ENCODE measurements at places on chromosomes 3 and 15. TPM values are rescaled to one million over a fixed set of nuclear protein-coding genes. Genes with fewer than 3 reads are reported as not detected.

DNA sequence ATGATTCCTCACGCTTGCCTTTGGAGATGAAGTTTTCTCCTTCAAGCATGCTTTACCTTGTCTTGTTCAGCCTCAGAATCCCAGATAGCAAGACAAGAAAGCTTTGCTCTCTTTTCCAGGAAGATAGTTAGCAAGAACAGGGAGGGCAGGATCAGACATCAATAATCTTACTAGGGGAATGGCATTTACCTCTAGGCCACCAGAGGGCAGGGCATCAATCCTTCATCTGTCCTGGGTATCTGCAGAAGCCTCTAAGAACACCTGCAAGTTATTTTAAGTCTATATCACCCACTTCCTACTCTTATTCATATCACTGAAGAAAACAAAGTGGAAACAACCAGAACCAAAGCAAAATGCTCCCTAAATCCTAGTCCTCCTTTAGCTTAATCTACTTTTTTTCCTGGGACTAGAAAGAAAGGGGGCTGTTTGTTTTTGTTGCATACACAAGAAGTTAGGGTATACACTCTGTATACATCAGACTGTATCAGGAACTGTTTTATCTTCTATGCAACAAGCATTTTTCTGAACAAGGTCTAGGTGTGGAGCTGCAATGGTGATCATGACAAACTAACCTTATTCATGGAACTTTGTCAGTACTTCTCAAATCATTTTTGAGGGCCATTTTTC, 862.5 kb downstream of the CADM2 start:
- H3K4me1 ChIP-seq = no peaks in the 10 kb centered on the region
- H3K27ac ChIP-seq = no peak overlapping the region
- H3K27me3 ChIP-seq = no peaks in the 10 kb centered on the region
- no peak overlapping the region for H3K4me3 ChIP-seq

Gene LTF
- not detected for polyA plus RNA-seq

GRCh38 chr3:55173504-55173903, 245.6 kb upstream of the LRTM1 start:
- no peak overlapping the region for H3K27ac ChIP-seq
- DNase-seq = no peak

Gene SERPINI2
- not detected for polyA plus RNA-seq

GRCh38 chr15:34160735-34161134, 49.2 kb downstream of the KATNBL1 start:
- H3K27ac ChIP-seq = no peak overlapping the region
- no peak overlapping the region for H3K4me3 ChIP-seq
- H3K4me1 ChIP-seq = no peaks in the 10 kb centered on the region

Gene GNAT1
- not detected for polyA plus RNA-seq

Gene DTX3L
- polyA plus RNA-seq = 15.1 TPM

Gene COL6A5
- not detected for polyA plus RNA-seq

- DNase-seq = no peak
- H3K4me1 ChIP-seq = peaks cover 16% of the 10 kb centered on the region
- no peak overlapping the region for H3K4me3 ChIP-seq
- H3K27ac ChIP-seq = no peak overlapping the region
- H3K27me3 ChIP-seq = peaks cover 1% of the 10 kb centered on the region
These were observed 4.0 kb downstream of the CCDC9B start for GRCh38 chr15:40336744-40337122.

GRCh38 chr3:53303549-53303948, 43.8 kb downstream of the DCP1A start:
- no peak overlapping the region for H3K27ac ChIP-seq
- no peak overlapping the region for H3K4me3 ChIP-seq
- DNase-seq = no peak
- H3K4me1 ChIP-seq = peaks cover 2% of the 10 kb centered on the region

- no peak for DNase-seq
- H3K36me3 ChIP-seq = no peaks in the 10 kb centered on the region
- H3K27ac ChIP-seq = no peak overlapping the region
- peak overlapping the region; percentile 79 for H3K4me3 ChIP-seq
These were observed 995 bp downstream of the ADAMTS17 start for GRCh38 chr15:100340721-100341238.

Gene CD86
- 1.1 TPM for polyA plus RNA-seq

Gene SEMA3G
- not detected for polyA plus RNA-seq

Gene RMDN3
- 110 TPM for polyA plus RNA-seq

DNA sequence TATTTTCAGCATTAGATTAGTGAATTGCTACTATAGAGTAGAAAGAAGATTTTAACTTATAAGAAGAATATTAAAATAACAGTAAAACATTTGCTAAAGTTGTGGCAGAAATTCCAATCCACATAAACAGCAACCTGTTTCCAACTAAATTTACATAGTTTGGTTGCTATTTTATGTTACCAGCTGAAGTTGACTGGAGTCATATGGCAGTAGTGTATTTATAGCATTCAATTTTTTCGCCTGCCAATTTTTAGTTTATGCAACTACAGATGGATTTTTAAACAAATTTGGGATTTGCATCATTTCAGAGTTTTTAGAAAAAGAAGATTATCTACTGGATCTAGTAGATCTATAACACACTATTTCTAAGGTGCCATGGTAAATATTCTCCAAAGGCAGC, 332.5 kb upstream of the BCHE start:
- no peak overlapping the region for H3K27ac ChIP-seq
- no peaks in the 10 kb centered on the region for H3K36me3 ChIP-seq
- no peaks in the 10 kb centered on the region for H3K4me1 ChIP-seq
- peaks cover 1% of the 10 kb centered on the region for H3K27me3 ChIP-seq

GRCh38 chr3:149377408-149378364, at the start of gene TM4SF1:
TSS of gene TM4SF1 (minus strand) at chr3:149377649. CDS start at chr3:149377547, 102 bp downstream.
- H3K36me3 ChIP-seq = no peaks in the 10 kb centered on the region
- H3K27me3 ChIP-seq = no peaks in the 10 kb centered on the region
- no peak within 1 kb of the TSS for H3K27ac ChIP-seq
- peak within 1 kb of the TSS; percentile 31 for H3K4me3 ChIP-seq
- no peak for DNase-seq

Gene MESP1
- 1.8 TPM for polyA plus RNA-seq

Gene GOLGA8J
- polyA plus RNA-seq = 0.17 TPM

Gene KNL1
- not detected for polyA plus RNA-seq

Gene NEIL1
- 22.4 TPM for polyA plus RNA-seq

Gene SLC9A9
- 21.3 TPM for polyA plus RNA-seq

GRCh38 chr3:161644891-161645635, 148.5 kb downstream of the OTOL1 start:
- H3K27ac ChIP-seq = no peak overlapping the region
- H3K36me3 ChIP-seq = no peaks in the 10 kb centered on the region
- H3K27me3 ChIP-seq = no peaks in the 10 kb centered on the region
- no peaks in the 10 kb centered on the region for H3K4me1 ChIP-seq
- no peak overlapping the region for H3K4me3 ChIP-seq
- DNase-seq = no peak

GRCh38 chr3:181716966-181717365, 5.2 kb downstream of the SOX2 start:
- H3K27me3 ChIP-seq = peaks cover 40% of the 10 kb centered on the region
- H3K27ac ChIP-seq = no peak overlapping the region
- peaks cover 6% of the 10 kb centered on the region for H3K36me3 ChIP-seq
- no peak overlapping the region for H3K4me3 ChIP-seq
- DNase-seq = no peak

GRCh38 chr3:149442851-149443544, 31.5 kb upstream of the TM4SF4 start:
- no peak overlapping the region for H3K27ac ChIP-seq
- no peak for DNase-seq
- no peak overlapping the region for H3K4me3 ChIP-seq
- peaks cover 4% of the 10 kb centered on the region for H3K4me1 ChIP-seq
